ENCODE measurements at places on chromosomes 1 and 21. TPM values are rescaled to one million over a fixed set of nuclear protein-coding genes. Genes with fewer than 3 reads are reported as not detected.

Gene WNT2B
- total RNA-seq: 0.34 TPM

Gene TAS1R1
- not detected for total RNA-seq

Gene C1orf141
- not detected for total RNA-seq

Gene HSPA6
- 1.2 TPM for total RNA-seq

Gene KCNE1
- not detected for total RNA-seq

Gene TNNI3K
- 0.67 TPM for total RNA-seq

- no peak for DNase-seq
These were observed 33.7 kb downstream of the PTGFRN start for GRCh38 chr1:116943438-116943837.

DNA sequence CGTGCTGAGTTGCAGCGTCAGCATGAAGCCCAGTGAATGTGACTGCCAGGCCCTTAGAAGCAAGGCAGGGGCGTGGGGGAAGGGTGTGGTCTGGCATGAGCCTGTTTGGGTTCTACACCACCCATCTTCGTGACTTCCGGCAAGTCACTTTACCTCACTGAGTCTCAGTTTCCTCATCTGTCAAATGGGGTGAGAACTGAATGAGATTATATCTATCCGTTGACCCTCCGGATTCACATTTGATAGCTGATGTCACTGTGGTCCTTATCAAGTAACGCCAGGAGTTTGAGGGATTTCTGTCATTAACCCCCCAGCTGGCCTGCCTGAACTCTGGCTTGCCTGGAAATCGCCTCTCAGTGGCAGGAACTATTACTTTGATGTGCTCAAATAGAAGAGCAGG, 15.6 kb downstream of the MRPL37 start:
- no peak for DNase-seq

GRCh38 chr21:29233611-29234540, 64.8 kb upstream of the BACH1 start:
- no peak for DNase-seq

DNA sequence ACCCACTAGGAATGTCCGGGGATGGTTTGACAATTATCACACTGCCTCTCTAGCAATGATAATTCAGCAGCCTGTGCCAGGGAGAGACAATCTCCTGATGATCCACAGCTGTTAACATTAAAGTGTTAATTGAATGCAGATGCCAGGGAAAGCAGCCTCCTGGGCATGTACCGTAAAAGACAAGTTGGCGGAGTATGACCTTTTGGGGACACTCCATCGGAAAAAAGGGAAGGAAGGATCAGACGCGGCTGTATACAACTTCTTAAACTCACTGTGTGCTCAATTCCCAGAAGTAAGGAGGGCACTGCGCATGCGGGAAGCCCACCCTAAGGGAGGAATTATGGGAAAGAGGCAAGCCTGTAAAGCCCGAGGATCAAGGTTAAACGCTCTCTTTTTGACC, 62.6 kb downstream of the MAP3K7CL start:
- no peak for DNase-seq

GRCh38 chr1:51660580-51660979, 43.7 kb downstream of the OSBPL9 start:
- no peak for DNase-seq

GRCh38 chr1:110069404-110070281, 829 bp downstream of the ALX3 start:
- DNase-seq: no peak

DNA sequence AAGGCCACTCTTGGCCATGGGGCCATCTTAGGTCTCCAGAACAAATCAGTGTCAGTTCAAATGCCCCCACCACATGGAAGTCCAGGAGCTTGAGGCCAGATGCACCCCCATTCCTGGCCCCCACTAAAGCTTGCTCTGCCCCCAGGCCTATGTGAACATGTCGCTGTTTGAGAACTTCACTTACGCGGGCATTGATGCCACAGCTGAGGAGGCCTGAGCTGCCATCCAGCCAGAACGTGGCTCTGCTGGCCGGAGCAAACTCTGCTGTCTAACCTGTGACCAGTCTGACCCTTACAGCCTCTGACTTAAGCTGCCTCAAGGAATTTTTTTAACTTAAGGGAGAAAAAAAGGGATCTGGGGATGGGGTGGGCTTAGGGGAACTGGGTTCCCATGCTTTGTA, 15.1 kb upstream of the MPL start:
- DNase-seq: no peak

DNA sequence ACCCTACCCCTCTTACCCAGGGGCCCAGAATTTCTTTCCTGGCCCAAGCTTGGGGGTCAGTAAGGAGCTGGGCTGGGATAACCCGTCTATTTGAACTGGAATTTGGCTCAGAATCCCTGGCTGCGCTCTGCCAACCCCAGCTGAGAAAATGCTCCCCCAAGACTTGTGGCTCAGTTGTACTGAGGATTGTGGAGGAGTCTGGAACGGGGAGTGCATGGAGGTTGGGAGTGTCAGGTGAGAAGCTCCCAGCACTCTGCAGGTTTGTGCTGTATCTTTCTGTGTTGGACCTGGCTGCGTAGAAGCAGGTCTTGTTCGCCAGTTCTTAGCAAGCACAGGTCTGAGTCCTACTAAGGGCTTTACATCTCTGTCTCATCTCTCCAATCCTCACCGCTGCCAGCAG, 1.6 kb downstream of the TCEA3 start:
- peak; percentile 37 for DNase-seq

DNA sequence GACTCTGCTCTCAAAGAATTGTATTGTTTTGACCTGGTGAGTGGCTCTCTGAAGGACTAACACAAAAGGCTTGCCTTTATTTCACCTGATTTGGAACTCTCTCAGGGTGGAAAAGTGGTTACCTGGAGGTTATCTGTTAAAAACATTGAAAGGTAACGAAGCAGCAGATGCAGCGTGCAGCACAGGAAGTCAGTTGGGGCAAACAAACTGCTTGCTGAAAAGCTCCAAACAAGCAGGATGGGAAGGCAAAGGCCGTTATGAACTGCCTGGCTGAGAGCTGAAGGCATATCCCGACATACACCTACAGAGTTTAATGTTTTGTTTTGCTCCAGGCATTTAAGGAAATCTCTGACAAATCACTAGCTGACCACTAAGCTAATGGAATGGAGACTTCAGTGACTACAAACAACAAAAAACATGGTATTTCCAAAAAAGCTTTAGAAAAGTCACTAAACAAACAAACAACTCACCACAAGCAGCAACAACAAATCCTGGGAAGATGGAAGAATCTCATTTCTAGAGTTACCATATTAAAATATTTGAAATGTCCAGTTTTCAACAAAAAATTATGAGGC, 44.3 kb upstream of the BATF3 start:
- DNase-seq: no peak

DNA sequence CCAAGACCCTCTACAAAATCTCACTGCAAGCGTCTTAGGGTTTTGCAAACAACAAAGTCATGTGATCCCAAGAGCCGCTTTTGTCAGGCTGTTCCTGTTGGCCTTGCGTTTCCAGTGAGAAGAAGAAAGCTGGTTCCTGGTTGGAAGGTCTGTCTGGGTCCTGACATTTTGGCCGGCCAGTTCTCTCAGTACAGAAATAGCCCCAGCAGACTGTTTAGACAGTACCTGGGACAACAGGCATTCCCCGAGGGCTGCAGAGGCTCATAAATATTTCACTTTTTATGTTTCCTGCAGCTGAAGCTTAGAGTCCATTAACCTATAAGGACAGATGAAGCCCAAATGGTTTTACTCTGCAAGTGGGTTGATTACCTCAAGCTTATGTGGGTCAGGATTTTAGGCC, 8.6 kb downstream of the GPR137B start:
- DNase-seq: no peak

- DNase-seq: no peak
These were observed 326.8 kb downstream of the PTPRU start for GRCh38 chr1:29563092-29563491.

Measured in activated naive CD8-positive, alpha-beta T cell treated with anti-CD3 and anti-CD28 coated beads, Interleukin-2, amount 10 ng/mL, durations not matched to agents 7 days and 5 days (primary cell).